ENCODE measurements at places on chromosomes 3 and 15. TPM values are rescaled to one million over a fixed set of nuclear protein-coding genes. Genes with fewer than 3 reads are reported as not detected.

DNA sequence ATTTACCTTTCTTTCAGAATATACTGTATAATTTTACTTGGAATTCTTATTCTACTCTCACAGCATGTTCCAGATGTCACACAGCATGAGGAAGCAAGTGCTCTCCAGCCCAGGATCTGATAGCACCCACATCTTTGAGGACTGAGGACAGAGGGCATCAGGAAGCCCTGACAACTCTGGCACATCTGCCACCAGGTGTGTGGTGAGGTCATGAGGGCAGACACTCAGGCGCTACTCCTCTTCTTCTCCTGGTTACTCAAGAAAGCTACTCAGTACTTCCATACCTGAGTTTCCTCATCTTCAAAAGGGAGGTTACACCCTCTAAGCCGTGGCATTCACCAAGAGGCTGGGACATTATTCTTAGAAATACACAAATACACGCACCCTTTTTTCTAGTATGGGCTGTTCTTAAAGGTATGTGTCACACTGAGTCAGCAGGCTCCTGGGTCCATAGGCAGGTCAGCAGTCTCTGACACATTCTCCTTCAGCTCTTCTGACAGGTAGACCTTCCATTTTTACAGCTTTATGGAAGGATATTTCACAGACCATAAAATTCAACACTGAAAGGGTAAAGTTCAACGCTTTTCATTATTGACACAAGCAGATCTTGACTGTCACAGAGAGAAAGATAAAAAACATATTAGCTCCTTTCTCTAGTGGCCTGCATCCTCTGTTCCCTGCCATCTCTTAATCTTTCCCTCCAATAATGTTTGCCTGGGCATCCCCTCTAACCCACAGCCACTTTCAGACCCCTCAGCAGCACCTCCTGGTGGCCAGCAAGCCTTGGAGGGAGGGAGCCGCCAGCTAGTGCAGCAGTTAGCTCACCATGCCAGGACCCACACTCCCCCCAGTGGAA, 103.2 kb upstream of the TJP1 start:
- peak; percentile 57 for DNase-seq

GRCh38 chr3:88336894-88337293, 187.1 kb downstream of the C3orf38 start:
- DNase-seq: no peak

GRCh38 chr3:178602856-178603255, 66.6 kb downstream of the KCNMB2 start:
- DNase-seq: no peak

GRCh38 chr3:45564172-45564571, 30.4 kb upstream of the LIMD1 start:
- DNase-seq: no peak

DNA sequence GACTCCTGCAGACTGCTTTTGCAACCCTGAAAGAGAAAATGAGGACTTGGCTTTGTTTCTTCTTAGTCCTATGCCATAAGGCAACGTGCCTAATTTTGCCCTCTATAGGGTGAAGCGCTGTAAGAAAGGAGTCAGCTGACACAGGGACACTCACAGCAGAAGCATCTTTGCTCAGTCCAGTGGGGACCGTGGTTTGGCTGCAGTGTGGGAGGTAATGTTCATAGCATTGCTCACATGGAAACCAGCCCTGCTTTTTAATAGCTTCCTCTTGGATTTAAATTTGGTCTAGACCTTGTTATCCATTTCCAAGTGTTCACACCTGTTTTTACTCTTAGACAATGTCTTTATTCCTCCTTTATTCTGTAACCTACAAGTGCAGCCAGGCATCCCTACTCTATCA, 1032.1 kb downstream of the NTRK3 start:
- DNase-seq: no peak

GRCh38 chr3:141407825-141408224, 39.5 kb downstream of the ZBTB38 start:
- no peak for DNase-seq

DNA sequence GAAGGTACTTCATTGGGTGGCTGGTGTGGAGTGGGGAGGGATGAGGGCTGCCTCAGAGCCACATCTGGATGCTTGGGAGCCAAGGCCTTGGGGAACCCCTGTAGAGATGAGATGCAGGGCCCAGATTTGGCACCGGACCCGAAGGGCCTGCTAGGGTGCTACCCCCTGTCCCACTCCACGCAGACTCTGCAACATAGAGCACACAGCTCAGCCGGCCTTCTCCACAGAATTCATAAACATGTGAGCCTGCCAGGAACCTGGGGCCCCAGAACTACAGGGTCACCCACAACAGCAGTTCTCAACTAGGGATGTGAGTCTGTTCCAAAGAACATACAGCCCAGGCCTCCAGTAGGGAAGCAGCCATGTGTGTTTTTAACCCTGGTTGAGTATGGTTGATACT, 62.8 kb downstream of the LRIG1 start:
- DNase-seq: no peak

DNA sequence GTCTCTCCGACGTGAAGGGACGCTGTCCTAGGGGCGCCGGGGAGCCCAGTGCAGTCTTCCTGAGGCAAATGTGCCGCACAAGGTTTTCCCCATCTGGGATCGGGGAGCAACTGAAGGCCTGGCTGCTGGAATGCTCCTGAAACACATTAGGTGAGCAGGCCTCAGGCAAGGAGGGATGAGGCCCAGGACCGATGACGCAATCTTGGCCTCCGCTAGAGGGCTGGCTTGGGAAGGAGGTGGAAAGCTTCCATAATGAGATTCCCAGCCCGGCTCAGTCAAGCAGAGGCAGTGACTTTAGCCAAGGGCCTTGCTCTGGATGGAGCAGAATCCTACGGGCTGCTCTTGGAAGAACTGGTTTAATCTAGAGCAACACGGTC, 50.8 kb downstream of the CPN2 start:
- DNase-seq: no peak

GRCh38 chr3:39668420-39668819, 141.0 kb upstream of the MYRIP start:
- no peak for DNase-seq

DNA sequence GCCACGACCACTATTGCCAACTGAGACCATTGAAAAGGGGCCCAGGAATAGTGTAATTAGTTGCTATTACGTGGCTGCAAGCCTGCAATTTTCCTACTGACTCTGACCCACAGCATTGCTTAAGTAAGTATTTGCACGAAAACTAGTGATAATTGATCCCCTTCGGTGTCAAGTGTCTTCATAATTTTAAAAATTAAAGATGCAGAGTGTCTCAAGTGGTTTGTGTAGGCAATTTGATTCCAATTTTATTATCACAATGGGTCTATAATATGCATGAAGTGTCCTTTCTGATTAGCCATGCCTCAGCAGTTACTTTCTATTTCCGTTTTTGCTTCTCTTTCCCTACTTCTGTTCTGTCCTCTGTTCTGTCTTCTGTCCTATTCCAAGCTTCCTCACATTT, 259.2 kb downstream of the C3orf38 start:
- DNase-seq: no peak

The GDPGP1 gene
- 11.9 TPM for total RNA-seq

The CCR3 gene
- not detected for total RNA-seq

The LRRN1 gene
- 0.05 TPM for total RNA-seq

The DIPK2A gene
- total RNA-seq: 18.3 TPM

All from activated CD4-positive, alpha-beta T cell treated with anti-CD3 and anti-CD28 coated beads, Interleukin-2, amount 10 ng/mL, durations not matched to agents 24 days and 14 days (primary cell).